LHCN-M2 (cell line): ENCODE measurements at places on chromosomes 16 and 17. TPM values are rescaled to one million over a fixed set of nuclear protein-coding genes. Genes with fewer than 3 reads are reported as not detected.

The LRRC37A gene
- 0.34 and 0.64 TPM in 2 replicates for total RNA-seq

The ARSG gene
- total RNA-seq = 1.3 and 3.2 TPM in 2 replicates

The ALOX15B gene
- total RNA-seq = 0.17 and 0.58 TPM in 2 replicates

The VTN gene
- total RNA-seq = 0.40 TPM in 1 of 2 replicates, not detected in the other

The PLCG2 gene
- 0.06 and 0.17 TPM in 2 replicates for total RNA-seq

The ABCA6 gene
- 0.17 and 0.38 TPM in 2 replicates for total RNA-seq

The CCL23 gene
- total RNA-seq = not detected in 2 replicates

The PPP1R27 gene
- 1.0 TPM in 1 of 2 replicates, not detected in the other for total RNA-seq

The PERCC1 gene
- not detected in 2 replicates for total RNA-seq

The TMEM92 gene
- total RNA-seq = not detected in 2 replicates

The TPSAB1 gene
- total RNA-seq = not detected in 2 replicates

The PRSS27 gene
- 1.0 and 1.4 TPM in 2 replicates for total RNA-seq

The CDRT15L2 gene
- not detected in 2 replicates for total RNA-seq

The VAMP2 gene
- 3.8 and 4.6 TPM in 2 replicates for total RNA-seq

The MAP2K6 gene
- 0.06 and 0.26 TPM in 2 replicates for total RNA-seq

The ITGAL gene
- total RNA-seq = not detected in 2 replicates

The SPATA32 gene
- 0.11 TPM in 1 of 2 replicates, not detected in the other for total RNA-seq

The LPO gene
- not detected in 2 replicates for total RNA-seq

The TACO1 gene
- 18.3 and 18.6 TPM in 2 replicates for total RNA-seq

The MFAP4 gene
- total RNA-seq = 0.13 and 0.40 TPM in 2 replicates

The NAGLU gene
- 94.8 and 97.0 TPM in 2 replicates for total RNA-seq

The BMERB1 gene
- 36.1 and 45.1 TPM in 2 replicates for total RNA-seq

The KRT17 gene
- total RNA-seq = 6.9 and 11.0 TPM in 2 replicates

The ENKD1 gene
- total RNA-seq = 13.8 and 17.1 TPM in 2 replicates
